Testis (tissue), 5 donors: ENCODE measurements at places on chromosomes 3 and 15. TPM values are rescaled to one million over a fixed set of nuclear protein-coding genes. Genes with fewer than 3 reads are reported as not detected.

GRCh38 chr3:136994772-136995516, 37.2 kb downstream of the IL20RB start:
- H3K4me3 ChIP-seq = no peak overlapping the region
- H3K36me3 ChIP-seq = no peaks in the 10 kb centered on the region
- peak; percentile 92 for DNase-seq
- no peaks in the 10 kb centered on the region for H3K27me3 ChIP-seq
- H3K4me1 ChIP-seq = peaks cover 22% of the 10 kb centered on the region

- no peaks in the 10 kb centered on the region for H3K4me1 ChIP-seq
- no peaks in the 10 kb centered on the region for H3K27me3 ChIP-seq
- no peak for DNase-seq
- no peaks in the 10 kb centered on the region for H3K36me3 ChIP-seq
- no peak overlapping the region for H3K27ac ChIP-seq
These were observed 356.8 kb upstream of the ATP11B start for GRCh38 chr3:182436547-182436946.

GRCh38 chr3:126514161-126514560, 3.4 kb downstream of the UROC1 start:
- H3K4me3 ChIP-seq = no peak overlapping the region
- H3K27me3 ChIP-seq = no peaks in the 10 kb centered on the region
- DNase-seq = no peak
- H3K4me1 ChIP-seq = peaks cover 11% of the 10 kb centered on the region
- H3K36me3 ChIP-seq = no peaks in the 10 kb centered on the region
- H3K27ac ChIP-seq = no peak overlapping the region

GRCh38 chr15:78212546-78213424, 21.6 kb downstream of the ACSBG1 start:
- peak; percentile 40 for DNase-seq
- no peaks in the 10 kb centered on the region for H3K27me3 ChIP-seq
- H3K27ac ChIP-seq = peak overlapping the region; percentile 69
- peaks cover 32% of the 10 kb centered on the region for H3K4me1 ChIP-seq

GRCh38 chr15:63292771-63293170, 15.4 kb downstream of the APH1B start:
- H3K27ac ChIP-seq = no peak overlapping the region
- no peak for DNase-seq
- peaks cover 10% of the 10 kb centered on the region for H3K4me1 ChIP-seq
- H3K4me3 ChIP-seq = no peak overlapping the region
- no peaks in the 10 kb centered on the region for H3K27me3 ChIP-seq

GRCh38 chr3:7917443-7918151, 584.0 kb upstream of the LMCD1 start:
- H3K4me1 ChIP-seq = no peaks in the 10 kb centered on the region
- no peak for DNase-seq
- no peak overlapping the region for H3K27ac ChIP-seq
- no peak overlapping the region for H3K4me3 ChIP-seq
- no peaks in the 10 kb centered on the region for H3K27me3 ChIP-seq
- H3K36me3 ChIP-seq = no peaks in the 10 kb centered on the region

DNA sequence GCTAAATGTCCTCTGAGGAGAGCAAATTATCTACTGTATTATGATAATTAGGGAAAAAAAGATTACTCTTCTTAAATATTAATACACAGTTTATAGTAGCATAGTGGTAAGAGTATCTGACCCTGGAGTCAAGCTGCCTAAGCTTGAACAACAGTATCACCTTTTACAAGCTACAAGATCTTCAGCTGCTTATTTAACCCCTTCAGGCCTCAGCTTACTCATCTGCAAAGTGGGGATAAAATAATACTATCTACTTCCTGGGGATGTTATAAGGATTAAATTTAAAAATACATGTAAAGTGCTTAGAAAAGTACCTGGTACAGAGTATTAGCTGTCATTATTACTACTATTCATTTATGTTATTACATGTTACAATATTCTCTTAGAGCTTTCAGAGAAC, 42.0 kb downstream of the SUMF1 start:
- H3K27ac ChIP-seq = no peak overlapping the region
- no peaks in the 10 kb centered on the region for H3K27me3 ChIP-seq
- no peak for DNase-seq
- H3K4me3 ChIP-seq = no peak overlapping the region
- no peaks in the 10 kb centered on the region for H3K36me3 ChIP-seq

GRCh38 chr15:77224352-77224751, 153.4 kb upstream of the TSPAN3 start:
- H3K27me3 ChIP-seq = no peaks in the 10 kb centered on the region
- H3K36me3 ChIP-seq = no peaks in the 10 kb centered on the region
- H3K27ac ChIP-seq = no peak overlapping the region
- H3K4me1 ChIP-seq = peaks cover 6% of the 10 kb centered on the region
- no peak overlapping the region for H3K4me3 ChIP-seq

GRCh38 chr3:25992606-25993005, 202.7 kb downstream of the OXSM start:
- H3K27ac ChIP-seq = no peak overlapping the region
- H3K4me1 ChIP-seq = no peaks in the 10 kb centered on the region
- no peak for DNase-seq
- H3K4me3 ChIP-seq = no peak overlapping the region

Gene FBXL22
- 11.6 TPM for total RNA-seq

Gene GADL1
- 0.08 TPM for total RNA-seq

Gene EMC7
- total RNA-seq = 73.2 TPM

Gene SERPINI1
- total RNA-seq = 17.6 TPM

Gene CCDC13
- total RNA-seq = 6.5 TPM

Gene SLC27A2
- 2.2 TPM for total RNA-seq

Gene TGM4
- 0.68 TPM for total RNA-seq

Gene ARNT2
- 58.7 TPM for total RNA-seq

Gene FAM219B
- total RNA-seq = 40.6 TPM

Gene XCR1
- total RNA-seq = 0.16 TPM
